OCI-LY7 (cell line): ENCODE measurements at places on chromosomes 13 and 19.

GRCh38 chr13:101144808-101145419 is 271.4 kb downstream of the NALCN start:
- peak; percentile 38 for DNase-seq

DNA sequence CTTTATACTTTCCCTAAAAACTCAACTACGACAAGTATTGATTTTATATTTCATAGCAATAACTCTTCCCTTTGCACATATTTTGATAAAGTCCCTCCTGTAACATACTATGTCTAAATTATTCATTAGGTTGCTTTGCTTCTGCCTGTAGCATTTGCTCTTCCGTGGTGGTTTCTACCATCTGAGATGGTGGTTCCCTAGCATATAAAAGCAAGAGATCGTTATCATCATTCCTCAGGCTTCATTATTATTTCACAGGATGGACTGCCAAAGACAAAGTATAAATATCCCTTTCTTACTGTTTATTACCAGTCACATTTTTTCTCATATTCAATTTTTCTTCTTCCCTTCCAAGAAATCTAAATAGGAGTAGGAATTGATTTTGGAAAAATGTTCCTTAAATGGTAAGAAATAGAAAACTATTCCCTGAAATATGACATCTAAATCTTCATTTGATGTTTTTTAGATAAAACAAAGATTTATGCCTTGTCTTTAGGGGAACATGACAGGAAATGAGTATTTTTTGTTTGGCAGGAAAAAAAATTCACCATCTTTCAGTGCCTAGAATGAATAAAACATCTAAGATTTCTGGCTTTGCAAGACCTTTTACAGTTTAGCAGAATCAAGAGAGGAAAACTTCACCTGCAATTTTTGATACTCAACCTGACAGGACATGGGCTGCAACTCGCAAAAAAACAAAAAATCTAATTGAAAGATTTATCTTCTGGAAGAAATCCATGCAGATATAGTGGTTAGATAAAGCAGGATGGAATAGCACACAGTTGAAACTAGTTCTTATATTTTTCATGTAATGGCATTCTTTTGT is 340.0 kb downstream of the SPRY2 start:
- DNase-seq, result no peak

- no peak for DNase-seq
Measured at GRCh38 chr19:35860436-35860817, 3.7 kb downstream of the KIRREL2 start.

- peak; percentile 21 for DNase-seq
Measured at GRCh38 chr19:52536448-52536800, 9.0 kb downstream of the ZNF808 start.

DNA sequence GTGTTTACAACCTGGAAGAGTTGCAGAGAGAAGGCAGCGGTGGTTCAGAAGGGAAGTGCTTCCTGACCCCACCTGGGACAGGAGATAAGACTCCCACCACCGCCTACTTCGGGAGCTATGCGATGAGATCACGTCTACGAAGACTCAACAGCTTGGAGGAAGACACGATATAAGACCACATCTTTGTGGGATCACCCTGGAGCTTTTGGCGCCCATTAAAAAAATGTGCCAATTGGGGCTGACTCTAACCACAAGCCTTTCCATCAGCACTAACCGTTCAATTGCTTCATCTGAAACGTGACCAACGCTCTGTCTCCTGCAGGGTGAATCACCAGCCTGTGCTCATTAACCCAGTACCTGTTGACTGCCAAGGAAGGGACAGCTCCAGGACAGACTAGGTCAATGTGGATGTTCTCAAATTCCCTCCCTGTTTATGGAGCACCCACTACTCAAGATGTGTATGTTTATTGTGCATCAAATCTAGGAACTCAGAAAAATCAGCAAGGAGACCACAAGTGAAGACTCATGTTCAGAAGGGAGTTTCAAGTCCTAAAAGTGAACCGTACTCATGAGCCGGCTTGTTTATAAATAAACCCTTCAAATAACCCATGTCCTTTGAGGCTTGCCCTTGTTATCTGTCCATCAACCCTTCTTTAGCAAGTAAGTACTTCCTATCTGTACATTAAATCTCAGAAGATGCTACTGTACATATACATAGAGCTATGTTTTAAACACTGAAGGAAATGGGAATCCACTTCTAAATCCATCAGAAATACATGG is 67.5 kb downstream of the LATS2 start:
- DNase-seq, result no peak

GRCh38 chr13:39110518-39111097 is 72.4 kb downstream of the NHLRC3 start:
- no peak for DNase-seq

- no peak for DNase-seq
Measured at GRCh38 chr13:38981096-38981495, 9.5 kb downstream of the STOML3 start.

- DNase-seq, result no peak
Measured at GRCh38 chr13:113630804-113631203, 27.2 kb downstream of the ATP4B start.

DNA sequence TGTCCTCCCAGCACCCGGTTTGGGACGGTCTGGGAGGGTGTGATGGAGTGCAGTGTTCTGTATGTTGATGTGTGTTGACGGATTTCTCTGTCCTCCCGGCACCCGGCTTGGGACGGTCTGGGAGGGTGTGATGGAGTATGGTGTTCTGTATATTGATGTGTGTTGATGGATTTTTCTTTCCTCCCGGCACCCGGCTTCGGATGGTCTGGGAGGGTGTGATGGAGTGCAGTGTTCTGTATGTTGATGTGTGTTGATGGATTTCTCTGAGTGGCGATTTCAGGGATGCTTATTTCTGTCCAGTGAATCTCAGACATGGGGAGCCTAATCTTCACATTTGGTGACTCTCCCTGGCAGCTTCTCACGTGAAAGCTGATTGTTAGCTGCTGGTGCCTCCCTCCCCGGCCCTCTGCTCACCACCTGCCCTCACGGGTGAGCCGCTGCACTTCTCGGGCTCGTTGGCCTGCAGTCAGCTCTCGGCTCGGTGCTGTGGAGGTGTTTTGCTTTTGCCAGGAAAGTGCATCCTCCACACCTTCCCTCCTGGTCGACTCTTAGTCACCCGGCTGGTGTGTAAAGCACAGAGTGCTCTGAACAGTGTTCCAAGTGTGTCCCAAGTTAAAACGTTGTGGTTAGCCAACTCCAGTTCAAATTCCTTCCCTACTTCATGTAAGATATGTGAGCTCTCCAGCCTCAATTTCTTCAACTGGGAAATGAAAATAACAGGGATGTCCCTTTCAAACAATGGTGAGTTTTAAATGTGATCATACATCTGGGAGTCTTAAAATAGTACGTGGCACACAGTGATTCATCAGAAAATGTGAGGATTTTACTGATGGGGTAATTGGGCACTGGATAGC is 54.6 kb downstream of the ATP11A start:
- no peak for DNase-seq

- DNase-seq, result no peak
Measured at GRCh38 chr13:20588529-20589110, 21.7 kb downstream of the IFT88 start.

GRCh38 chr19:14116918-14117578 is 514 bp downstream of the PRKACA start:
- peak; percentile 40 for DNase-seq

DNA sequence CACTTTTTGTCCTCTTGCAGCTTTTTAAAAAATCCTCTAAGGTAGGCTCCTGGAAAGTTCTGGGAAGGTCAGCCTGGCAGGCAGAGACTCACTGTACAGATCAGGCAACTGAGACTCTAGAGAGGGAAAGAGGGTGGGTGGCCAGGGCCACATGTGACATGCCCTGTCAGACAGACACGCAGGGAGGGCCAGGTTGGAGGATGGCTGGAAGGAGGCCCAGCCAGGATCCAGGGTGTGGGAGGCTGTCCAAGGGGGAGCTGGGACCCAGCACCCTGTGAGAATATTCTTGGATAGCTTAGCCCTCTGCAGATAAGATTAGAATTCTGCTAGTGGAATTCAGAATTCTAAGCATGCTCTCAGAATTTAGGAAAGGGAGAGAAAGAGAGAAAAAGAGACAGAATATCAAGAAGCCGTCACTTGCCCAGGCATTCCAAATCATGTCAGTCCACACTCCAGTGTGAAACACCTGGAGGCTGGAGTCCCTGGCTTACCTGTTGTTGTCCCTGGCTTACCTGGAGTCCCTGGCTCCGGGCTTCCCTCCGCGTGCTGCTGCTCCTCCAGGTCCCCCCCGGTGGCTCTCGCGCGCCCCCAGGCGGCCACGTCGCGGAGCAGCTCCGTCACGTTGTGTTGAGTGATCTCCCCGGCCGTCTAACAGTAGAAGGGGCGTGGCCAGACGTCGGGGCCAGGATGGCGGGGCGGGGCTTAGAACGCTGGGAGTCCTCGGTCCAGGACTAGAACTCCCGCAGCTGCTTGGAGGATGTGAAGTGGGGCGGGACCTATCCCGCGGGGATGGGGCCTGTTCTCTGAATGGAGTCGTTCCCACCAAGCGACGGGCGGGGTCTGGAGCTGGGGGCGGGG is 2.8 kb upstream of the TNNI3 start:
- peak; percentile 95 for DNase-seq

DNA sequence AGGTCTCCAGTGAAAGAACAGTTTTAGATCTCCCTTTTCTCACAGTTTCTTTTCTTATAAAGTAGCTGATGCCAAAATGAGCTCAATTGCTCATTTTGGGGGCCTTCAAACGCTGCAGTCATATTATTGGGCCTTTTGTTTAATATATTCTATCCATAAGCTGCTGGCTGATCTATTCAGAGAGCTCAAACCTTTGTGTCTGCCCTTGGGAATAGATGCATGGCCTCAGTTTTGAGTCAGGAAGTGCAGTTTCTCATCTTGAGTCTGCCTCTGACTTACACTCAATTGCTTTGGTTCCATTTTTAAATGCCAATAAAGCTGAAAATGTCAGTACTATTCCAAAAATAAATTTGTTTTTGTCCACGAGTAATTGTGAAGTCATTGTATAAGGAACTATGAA is 468.9 kb downstream of the KLF12 start:
- DNase-seq, result no peak
